ENCODE measurements at places on chromosomes 13 and 19.

DNA sequence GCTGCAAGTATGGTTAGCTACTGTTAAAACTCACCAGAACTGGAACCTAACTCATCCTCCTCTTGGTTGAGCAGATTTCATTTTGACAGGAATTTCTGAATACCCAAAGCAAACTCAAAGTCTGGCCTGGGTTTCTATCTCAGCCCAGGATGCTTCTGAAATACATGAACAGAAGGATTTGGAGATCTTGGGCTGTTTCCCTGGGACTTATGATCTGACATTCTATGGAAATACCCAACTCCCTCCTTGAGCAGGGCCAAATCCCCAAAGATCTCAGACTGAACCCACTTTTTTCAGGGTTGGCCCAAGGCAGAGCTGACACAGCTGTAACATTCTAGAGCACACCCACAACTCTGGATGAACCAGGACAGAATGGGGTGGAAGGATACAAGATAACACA is 1.1 kb upstream of the ITM2B start:
- DNase-seq = no peak

DNA sequence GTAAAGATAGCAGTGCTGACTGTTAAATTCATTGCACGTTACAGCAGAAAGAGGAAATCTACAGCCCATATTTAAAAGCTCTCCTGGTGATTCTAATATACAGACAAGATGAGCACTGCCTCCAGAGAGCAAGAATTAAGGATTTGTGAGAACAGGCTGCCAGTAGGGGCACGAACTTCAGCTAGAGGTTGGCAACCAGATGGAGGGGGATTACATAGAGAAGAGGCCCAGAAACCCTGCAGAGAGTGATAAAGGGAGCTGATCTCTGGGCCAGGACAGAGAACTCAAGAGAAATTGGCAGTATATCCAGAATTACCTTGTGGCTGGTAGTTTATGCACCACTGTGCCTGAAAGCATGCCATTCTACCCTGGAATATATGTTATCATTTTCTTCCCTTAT is 144.8 kb downstream of the UFM1 start:
- no peak for DNase-seq

GRCh38 chr19:51830274-51830673 is 35.3 kb downstream of the FPR3 start:
- no peak for DNase-seq

GRCh38 chr13:103703246-103703645 is 637.0 kb upstream of the SLC10A2 start:
- no peak for DNase-seq

GRCh38 chr13:111232191-111232590 is 88.3 kb upstream of the TEX29 start:
- DNase-seq = no peak

- no peak for DNase-seq
These were observed 1625.7 kb upstream of the SLC10A2 start for GRCh38 chr13:104691767-104692467.

DNA sequence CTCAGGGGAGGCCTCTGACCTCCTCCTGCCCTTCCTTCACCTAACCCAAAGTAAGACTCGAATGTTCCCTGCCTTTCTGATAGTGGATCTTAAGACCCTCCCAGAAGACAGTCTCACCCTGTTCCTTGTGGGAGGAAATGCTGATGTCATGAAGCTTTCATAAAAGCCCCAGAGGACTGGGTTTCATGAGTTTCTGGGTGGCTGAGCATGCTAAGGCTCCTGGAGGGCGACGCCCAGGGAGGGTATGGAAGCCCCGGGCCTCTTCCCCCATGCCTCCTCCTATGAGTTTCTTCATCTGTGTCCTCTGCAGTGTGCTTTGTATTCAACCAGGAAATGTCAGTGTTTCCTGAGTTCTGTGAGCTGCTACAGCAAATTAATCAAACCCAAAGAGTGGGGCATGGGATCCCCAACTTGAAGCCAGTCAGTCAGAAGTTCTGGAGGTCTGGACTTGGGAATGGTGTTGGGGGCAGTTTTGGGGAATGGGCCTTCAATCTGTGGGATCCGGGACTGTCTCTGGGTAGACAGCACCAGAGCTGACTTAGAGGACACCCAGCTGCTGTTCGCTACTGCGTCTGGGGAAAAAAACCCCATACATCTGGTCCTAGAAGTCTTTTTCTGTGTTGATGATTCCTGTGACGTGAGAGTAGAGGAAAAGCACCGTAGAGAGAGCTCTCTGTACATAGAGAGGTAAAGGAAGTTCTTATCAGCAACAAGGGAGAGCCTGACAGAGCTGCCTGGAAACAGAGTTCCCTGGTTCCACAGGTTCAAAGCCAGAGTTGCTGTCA is 2.0 kb upstream of the LILRB2 start:
- DNase-seq = no peak

DNA sequence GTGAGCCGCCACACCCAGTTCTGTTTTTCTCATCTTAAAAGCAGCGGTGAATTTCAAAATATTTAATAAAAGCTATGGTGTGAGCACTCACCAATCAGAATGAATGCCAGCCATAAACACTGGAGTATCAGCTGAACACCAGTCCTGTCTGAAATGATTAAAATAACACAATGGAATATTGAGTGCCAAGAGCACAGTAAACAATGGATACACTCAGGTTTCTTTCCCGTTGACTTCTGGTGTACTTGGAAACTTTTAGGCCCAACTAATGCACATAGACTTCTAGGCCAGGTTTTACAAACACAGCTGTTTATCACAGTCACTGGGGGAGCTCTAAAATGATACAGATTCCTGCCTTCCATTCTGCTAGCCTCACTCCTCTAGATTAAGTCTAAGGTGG is 68.3 kb downstream of the SLC6A16 start:
- no peak for DNase-seq

- DNase-seq = no peak
These were observed 334.6 kb downstream of the MYO16 start for GRCh38 chr13:108963846-108964600.

GRCh38 chr19:46431824-46432223 is 3.1 kb upstream of the PNMA8C start:
- DNase-seq = no peak

DNA sequence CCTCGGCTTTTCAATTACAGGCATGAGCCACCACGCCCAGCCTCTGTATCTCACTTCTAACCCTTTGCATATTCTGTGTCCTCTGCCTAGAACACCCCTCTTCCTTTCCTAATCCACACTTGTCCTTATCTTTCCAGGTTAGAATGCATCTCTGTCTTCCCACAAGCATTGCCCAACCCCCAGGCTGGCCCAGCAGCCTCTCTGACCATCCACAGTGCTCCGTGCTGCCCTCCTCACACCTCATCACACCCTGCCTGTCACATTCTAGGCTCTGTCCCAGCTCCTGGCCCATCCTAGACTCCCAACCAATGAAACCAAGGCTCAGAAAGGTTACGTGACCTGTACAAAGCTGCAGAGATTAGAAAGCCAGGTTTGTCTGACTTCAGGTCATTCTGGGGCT is 11.3 kb downstream of the JAK3 start:
- no peak for DNase-seq

DNA sequence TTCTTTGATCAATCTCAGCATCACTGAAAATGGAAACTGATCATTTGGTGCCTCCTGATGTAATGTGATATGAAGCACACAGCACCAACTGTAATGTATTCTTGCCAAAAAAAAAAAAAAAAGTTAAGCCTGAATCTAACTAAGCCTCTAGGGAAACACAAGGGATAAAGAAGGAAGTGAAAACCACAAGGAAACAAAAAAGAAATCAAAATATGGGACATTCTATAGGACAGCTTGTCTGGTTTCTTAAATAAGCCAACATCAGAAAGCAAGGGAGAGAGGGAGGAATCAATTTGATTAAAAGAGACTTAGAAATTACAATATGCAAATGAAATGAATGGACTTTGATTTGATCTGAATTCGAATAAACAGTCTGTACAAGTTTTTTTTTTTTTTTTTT is 20.6 kb upstream of the METTL21C start:
- no peak for DNase-seq

- no peak for DNase-seq
These were observed 109.6 kb upstream of the SERP2 start for GRCh38 chr13:44263751-44264620.

DNA sequence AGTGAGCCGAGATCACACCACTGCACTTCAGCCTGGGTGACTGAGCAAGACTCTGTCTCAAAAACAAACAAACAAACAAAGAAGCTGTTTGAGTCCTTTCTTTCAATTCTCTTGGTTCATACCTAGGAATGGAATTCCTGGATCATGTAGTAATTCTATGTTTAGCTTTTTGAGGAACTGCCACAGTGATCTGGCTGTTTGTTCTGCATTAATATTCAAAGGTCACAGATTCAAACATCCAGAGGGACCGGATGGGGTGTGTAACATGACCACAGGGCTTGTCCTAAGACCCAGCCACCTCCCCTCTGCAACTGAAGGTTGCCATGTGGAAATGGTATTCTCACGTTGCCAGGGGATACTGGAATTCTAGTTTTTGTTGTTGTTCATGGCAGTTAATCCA is 10.2 kb downstream of the COLGALT1 start:
- DNase-seq = no peak

DNA sequence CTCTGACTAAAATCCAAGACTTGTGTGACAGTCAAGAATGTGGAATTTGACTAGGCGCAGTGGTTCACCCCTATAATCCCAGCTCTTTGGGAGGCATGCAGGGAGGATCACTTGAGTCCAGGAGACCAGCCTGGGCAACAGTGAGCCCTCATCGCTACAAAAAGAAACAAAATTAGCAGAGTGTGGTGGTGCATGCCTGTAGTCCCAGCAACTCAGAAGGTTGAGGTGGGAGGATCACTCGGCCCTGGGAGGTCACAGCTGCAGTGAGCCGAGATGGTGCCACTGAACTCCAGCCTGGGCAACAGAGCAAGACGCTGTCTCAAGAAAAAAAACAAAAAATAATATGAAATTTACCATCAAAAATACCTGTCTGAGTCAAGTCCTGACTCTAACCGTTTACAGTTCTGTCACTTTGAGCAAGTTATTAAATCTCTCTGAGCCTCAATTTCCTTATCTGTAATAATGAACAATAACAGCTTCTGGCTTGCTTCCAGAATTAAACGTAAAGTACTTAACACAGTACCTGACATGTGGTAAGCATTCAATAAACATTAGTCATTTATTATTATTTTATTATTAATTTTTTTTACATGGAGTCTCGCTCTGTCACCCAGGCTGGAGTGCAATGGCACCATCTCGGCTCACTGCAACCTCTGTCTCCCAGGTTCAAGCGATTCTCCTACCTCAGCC is 204.6 kb upstream of the TSC22D1 start:
- DNase-seq = no peak

- no peak for DNase-seq
These were observed 178.6 kb downstream of the SHISA2 start for GRCh38 chr13:25873242-25873612.

DNA sequence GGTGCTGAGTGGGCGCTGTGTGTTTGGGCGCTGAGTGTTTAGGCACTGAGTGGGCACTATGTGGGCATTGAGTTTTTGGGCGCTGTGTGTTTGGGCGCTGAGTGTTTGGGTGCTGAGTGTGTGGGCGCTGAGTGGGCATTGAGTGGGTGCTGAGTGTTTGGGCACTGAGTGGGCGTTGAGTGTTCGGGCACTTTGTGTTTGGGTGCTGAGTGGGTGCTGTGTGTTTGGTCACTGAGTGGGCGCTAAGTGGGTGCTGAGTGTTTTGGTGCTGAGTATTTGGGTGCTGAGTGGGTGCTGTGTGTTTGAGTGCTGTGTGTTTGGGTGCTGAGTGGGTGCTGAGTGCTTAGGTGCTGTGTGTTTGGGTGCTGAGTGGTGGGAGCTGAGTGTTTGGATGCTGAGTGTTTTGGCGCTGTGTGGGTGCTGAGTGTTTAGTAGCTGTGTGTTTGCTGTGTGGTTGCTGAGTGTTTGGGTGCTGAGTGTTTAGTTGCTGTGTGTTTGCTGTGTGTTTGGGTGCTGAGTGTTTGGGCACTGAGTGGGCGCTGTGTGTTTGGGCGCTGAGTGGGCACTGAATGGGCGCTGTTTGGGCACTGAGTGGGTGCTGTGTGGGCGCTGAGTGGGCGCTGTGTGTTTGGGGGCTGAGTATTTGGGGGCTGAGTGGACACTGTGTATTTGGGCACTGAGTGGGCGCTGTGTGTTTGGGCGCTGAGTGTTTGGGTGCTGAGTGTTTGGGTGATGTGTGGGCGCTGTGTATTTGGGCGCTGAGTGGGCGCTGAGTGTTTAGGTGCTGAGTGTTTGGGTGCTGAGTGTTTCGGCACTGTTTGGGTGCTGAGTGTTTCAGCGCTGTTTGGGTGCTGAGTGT is 47.2 kb upstream of the F7 start:
- DNase-seq = peak; percentile 6

DNA sequence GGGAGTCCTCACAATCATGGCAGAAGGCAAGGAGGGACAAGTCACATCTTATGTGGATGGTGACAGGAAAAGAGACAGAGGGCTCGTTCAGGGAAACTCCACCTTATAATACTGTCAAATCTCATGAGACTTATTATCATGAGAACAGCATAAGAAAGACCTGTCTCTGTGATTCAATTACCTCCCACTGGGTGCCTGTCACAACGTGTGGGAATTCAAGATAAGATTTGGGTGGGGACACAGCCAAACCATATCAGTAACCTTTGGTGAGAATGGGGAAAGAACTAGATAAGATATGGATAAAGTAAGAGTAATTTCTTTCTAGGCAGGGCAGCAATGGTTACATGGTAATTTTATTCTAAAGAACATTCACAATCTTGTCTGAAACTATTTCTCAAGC is 344.9 kb upstream of the KLF12 start:
- no peak for DNase-seq

- DNase-seq = no peak
These were observed 17.0 kb upstream of the KCNN1 start for GRCh38 chr19:17949956-17950309.

DNA sequence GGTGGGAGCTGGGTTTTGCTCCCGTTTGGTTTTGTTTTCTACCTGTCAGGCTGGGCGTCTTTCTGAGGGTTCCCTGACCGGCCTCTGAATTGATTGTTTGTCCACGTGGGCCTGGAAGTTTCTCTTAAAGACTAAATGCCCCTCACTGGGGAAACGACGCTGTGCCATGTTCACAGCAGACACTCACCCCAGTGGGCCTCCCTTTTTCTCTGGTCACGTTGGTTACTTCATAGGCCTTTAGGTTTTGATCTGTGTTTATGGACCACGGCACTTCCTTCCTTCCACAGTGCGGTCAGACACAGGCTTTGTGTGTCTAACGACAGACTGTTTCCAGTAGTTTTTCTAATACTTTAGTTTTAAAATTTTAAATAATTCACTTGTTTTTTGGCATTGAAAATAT is 20.1 kb upstream of the NDUFS7 start:
- DNase-seq = no peak

- no peak for DNase-seq
These were observed 63.4 kb downstream of the SLAIN1 start for GRCh38 chr13:77760893-77761292.
